ENCODE measurements at places on chromosomes 5 and 9.

DNA sequence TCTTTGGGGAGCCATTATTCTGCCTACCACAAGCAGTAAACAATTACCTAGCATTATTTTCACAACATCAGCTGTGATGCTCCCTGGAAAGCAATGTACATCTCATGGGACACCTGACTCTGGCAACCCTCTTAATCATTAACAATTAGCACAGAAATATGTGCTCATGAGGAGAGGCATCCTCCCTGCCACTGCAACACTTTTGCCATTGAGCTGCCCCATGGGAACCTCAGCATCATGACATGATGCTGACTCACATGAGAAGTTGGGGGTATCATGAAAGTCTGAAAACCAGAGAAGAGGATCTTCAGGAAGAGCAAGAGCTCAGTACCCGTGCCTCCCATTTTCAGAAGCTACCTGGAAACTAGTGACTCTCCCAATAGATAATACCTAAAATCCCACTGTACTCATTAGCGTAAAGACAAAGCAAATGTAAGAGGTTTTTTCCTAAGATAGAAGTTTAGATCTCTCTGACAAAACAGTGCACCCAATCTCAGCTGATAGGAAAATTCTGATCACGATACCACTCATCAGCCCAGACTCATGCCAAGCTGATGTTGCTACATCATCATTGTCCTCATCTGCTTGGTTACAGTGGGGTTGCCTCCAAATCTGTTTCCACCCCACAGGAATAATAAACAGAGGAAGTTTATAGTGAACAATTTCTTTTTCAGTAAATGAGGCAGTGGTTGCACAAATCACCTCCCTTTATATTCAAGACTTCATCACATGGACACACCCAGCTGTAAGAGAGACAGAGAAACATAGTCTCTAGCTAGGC lies 244.5 kb downstream of the NR2F1-AS1 start:
- no peak for DNase-seq

GRCh38 chr5:135869935-135870334 lies 25.7 kb downstream of the IL9 start:
- DNase-seq, result no peak

DNA sequence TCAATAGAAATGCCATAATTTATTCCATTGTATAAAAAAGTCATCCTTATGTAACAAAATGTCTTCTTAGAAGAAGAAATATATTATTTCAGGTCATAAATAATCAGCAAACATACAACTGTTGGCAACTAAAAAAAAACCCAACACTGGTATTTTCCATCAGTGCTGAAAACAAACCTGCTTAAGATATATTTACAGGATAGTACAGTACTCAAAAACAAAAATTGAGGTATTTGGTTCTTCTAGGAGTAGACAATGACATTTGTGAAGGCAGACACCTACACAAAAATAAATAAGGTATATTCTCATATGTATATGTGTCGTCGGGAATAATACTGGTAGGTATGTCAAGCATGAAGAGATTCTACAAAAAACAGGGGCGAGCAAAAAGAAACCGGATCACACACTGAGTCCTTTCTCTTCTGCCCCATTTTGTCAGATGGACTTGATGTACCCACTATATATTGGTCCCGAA lies 2.9 kb downstream of the DUSP1 start:
- DNase-seq, result no peak

DNA sequence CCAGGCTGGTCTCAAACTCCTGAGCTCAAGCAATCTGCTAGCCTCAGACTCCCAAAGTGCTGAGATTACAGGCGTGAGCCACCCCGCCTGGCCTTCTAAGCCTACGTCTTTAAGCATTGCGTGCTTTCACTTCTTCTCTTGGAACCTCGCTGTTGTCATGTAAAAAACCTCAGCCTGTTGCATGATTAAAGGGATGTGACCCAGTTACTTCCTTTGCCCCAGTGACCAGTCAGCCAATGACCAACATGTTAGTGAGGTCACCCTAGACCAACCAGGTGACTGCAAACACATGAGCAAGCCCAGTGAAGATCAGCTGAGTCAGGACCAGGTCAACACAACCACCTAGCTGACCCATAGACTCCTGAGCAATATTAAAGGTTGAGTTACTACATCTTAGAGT lies 10.5 kb downstream of the KIF4B start:
- DNase-seq, result no peak

GRCh38 chr9:131407717-131408195 lies 13.9 kb downstream of the PRRC2B start:
- DNase-seq, result no peak

DNA sequence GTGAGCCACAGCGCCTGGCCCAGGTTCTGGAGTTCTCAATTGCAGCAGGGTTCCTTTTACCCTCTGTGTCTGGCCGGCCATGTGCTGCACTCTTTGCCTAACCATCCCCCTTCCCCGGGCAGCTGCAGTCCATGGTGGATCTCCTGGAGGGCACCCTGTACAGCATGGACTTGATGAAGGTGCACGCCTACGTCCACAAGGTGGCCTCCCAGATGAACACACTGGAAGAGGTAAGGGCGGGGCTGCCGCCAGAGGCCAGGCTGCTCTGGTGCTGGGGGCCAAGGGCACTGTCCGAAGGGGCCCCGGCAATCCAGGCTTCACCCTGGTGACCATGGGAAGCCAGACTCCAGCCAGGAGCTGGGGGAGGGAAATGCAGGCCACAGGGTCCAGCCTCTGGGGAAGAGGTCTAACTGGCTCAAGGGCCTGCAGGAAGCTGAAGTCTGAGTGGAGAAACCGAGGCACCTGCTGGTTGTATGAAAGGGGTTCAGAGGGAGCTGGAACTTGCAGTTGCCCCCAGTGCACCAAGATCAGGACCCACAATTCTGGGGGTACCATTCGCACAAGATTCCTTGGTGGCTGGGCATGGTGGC lies 18.1 kb downstream of the OLFML2A start:
- no peak for DNase-seq

All from stimulated activated CD8-positive, alpha-beta memory T cell treated with anti-CD3 and anti-CD28 coated beads, Interleukin-7, amount 100 ng/mL, for 1 hour (primary cell).